ENCODE measurements at places on chromosomes 2 and 18.

GRCh38 chr2:239165206-239165831 is 235.5 kb downstream of the HDAC4 start:
- no peak for DNase-seq

DNA sequence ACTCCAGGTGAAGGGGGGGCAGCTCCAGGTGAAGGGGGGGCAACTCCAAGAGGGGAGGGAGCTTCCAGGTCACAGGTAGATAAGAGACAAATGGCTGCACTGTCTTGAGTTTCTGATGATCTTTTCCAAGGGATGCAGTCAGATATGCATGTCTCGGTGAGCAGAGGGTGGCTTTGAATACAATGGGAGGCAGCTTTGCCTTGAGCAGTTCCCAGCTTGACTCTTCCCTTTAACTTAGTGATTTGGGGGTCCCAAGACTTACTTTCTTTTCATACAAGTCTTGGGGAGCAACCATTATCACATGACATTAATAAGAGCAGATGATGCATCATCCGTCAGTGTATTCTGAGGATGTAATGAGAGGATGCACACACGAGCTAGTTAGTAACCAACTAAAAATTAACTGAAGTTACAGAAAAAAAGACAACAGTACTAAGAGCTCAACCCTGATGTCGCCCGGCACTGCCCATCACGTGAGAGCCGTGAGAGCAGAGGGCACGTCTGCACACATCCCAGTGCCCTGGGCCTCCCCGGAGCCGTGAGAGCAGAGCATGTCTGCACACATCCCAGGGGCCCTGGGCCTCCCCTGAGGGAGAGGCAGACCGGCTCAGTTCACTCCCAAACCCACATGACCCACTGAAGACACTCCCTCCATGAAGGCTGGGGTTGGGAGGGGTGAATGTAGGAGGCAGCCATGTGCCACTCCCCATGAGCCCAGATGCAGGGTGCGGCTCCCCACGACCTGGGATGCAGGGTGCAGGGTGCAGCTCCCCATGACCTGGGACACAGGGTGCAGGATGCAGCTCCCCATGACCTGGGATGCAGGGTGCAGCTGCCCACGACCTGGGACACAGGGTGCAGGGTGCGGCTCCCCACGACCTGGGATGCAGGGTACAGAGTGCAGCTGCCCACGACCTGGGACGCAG is 39.4 kb downstream of the PXDN start:
- DNase-seq, result no peak

DNA sequence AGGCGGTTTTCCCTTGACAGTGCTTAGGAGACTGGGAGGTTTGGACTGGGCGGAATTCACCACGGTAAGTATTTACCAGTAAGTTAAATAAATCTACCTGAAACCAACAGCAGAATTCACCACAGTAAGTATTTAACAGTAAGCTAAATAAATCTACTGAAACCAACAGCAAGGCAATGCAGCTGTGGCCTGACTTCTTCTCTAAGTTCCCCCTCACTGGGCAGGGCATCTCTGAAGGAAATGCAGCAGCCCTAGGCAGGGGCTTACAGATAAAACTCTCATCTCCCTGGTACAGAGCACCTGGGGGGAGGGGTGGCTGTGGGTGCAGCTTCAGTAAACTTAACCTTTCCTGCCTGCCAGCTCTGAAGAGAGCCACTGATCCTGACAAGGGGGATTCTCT is 432.5 kb upstream of the LRRTM1 start:
- no peak for DNase-seq

DNA sequence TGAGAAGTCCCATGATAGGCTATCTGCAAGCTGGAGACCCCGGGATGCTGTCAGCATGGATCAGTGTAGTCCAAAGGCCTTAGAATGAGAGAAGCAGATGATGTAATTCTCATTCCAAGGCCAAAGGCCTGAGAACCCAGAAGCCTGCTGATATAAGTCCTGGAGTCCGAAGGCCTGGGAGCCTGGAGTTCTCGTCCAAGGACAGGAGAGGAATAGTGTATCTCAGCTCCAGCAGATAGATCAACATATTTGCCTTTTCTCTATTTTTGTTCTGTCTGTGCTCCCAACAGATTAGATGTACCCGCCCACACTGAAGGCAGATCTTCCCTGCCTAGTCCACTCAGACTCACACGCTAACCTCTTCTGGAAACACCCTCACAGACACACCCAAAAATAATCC is 454.9 kb upstream of the CHAC2 start:
- no peak for DNase-seq

GRCh38 chr2:85183479-85183878 is 50.3 kb downstream of the TCF7L1 start:
- peak; percentile 81 for DNase-seq

- peak; percentile 66 for DNase-seq
Measured at GRCh38 chr2:98412751-98413458, 31.8 kb upstream of the INPP4A start.

DNA sequence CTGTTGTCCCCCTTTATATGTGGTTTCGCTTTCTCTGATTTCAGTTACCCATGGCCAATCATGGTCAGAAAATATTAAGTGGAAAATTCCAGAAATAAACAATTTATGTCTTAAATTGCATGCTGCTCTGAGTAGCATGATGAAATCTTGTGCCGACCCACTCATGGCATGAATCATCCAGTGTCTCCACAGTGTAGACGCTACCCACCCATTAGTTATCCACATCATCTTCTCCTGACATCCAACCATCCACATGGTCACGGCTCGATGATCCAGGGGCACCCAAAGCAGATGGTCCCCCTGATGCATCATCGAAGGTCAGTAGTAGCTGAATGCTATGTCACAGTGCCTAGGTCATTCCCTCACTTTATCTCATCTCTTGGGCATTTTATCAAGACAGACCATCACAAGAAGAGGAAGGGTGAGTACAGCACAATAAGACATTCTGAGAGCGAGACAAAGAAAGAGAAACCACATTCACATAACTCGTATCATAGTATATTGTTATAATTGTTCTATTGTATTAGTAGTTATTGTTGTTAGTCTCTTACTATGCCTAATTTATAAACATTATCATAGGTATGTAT is 44.1 kb upstream of the ACKR3 start:
- DNase-seq, result no peak

DNA sequence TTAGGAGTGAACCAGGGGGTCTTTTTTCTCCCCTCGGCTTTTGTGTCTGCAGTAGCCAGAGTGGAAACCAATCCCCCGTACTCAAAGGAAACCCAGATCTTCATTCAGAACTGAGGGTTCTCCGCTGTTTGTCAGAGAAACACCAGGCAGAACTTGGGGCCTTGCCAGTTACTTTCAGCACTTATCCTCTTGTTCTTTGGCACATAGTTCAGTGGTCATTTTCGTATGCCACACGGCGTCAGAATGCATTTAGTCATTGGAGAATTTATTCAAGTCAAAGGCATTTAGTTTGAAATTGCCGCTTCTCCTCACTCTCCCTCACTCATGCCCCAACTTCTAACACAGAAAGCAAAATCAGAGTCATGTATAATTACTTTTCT is 102.9 kb downstream of the CABLES1 start:
- DNase-seq, result peak; percentile 74

GRCh38 chr2:239601201-239601851 is 200.5 kb upstream of the HDAC4 start:
- DNase-seq, result no peak

- peak; percentile 95 for DNase-seq
Measured at GRCh38 chr2:181203412-181203811, 223.0 kb downstream of the UBE2E3 start.

GRCh38 chr2:211026109-211026508 is 469.7 kb downstream of the CPS1 start:
- DNase-seq, result no peak

- DNase-seq, result peak; percentile 82
Measured at GRCh38 chr2:220001751-220002150, 374.3 kb downstream of the SLC4A3 start.

DNA sequence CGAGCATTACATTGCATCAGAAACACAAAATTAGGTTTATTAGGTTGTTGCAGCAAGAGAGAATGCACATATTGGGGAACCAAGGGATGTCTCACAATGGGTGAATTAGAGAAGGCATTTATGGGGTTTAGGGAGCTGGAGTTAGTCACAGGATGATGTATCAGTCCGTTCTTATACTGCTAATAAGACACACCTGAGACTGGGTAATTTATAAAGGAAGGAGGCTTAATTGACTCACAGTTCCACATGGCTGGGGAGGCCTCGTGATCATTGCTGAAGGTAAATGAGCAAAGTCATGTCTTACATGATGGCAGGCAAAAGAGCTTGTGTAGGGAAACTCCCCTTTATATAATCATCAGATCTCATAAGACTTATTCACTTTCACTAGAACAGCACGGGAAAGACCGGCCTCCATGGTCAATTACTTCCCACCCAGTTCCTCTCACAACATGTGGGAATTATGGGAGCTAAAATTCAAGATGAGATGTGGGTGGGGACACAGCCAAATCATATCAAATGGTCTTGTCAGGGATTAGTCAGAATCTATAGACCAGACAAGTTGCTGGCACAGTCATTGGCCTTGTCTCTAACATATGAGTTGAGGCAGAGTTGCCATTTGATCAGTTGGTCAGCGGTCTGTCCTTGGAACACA is 61.9 kb upstream of the RBMS1 start:
- DNase-seq, result no peak

DNA sequence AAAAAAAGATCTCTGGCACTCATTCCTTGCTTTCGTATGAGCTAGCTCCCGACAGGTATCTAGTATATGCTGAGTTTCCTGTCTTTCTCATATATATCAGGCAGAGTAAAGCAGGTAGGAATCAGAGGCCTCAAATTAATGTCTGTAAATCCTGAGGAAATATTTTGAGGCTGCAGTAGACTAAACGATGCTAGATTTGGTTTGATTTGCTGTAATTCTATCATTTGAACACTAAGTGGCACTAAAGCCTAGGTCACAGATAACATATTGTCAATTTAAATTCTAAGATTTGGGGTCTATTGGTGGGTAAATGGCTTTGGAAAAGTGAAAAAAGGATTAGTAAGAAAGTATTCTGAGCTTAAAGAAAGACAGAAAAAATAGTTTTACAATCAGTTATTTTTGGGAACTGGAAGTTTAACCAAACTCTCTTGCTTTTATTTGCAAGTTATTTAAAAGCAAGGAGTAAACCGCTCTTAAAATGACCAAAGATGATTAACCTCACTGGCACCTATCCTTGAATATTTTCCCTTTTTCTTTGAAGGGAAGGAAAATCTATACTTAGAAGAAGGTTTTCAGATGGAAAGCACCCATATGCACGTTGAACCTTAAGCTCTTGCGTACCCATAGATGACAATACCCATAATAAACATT is 37.6 kb upstream of the SLC4A10 start:
- peak; percentile 25 for DNase-seq

- no peak for DNase-seq
Measured at GRCh38 chr2:184504252-184504651, 94.1 kb upstream of the ZNF804A start.

DNA sequence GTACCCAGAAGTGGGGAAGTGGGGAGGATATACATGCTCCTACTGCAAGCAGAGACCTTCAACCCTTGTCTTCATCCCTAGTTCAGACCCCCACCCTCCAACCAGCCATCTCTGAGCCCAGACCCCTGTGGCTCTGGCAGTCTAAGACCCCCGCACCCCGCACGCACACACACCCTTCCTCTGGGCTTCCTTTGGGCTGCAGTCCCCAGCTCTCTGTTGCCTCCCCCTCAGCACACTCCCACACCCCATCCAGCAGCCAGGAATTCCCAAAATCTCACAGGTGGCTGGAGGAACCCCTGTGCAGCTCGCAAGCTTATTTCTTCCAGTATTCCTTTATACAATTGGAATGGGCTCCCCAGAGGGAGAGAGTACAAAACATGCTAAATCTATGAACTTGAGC is 13.9 kb upstream of the GYPC start:
- DNase-seq, result no peak

DNA sequence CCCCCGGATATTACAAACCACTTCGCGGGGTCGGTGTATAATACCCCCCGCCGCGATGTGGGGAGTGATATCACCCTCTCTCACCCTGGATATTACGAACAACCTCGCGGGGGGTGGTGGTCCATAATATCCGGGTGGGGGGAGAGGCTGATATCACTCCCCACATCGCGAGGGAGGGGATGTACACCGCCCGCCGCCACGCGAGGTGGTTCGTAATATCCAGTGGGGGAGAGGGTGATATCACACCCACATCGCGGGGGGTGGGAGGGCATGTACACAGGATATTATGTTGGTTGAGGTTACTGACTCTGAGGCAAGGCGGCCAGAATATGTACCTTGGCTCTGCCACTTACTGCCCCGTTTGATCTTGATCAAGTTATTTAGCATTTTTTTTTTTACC is 14.8 kb upstream of the CWC22 start:
- DNase-seq, result no peak

DNA sequence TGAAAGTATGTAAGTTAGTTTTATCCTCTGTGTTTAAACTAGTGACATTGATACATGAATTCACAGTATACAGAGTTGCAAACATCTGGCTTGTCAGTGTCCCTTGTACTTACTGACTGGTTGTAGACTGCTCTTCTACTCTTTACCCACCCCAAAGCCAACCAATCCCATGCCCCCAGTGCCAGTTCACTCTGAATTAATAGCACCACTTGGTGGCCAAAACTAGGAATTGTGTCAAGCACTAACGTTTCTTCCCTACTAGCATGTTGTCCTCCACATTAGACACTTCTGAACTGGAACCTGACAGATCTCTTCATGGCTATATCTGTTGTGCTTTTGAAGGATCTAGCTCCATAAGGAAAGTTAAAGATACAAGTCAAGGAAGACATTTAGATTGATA is 27.2 kb upstream of the OTX1 start:
- peak; percentile 56 for DNase-seq

DNA sequence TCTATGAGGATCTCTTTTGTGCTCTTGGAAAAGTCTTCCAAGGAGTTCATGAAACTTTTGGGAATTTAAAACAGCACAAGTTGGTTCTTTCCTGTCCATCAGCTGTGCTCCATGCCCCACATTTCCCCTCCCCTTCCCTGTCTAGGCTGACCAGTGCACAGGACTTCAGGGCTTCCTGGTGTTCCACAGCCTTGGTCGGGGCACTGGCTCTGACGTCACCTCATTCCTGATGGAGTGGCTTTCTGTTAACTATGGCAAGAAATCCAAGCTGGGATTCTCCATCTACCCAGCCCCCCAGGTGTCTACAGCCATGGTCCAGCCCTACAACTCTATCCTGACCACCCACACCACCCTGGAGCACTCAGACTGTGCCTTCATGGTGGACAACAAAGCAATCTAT is 8.1 kb upstream of the DNAJB2 start:
- DNase-seq, result no peak

DNA sequence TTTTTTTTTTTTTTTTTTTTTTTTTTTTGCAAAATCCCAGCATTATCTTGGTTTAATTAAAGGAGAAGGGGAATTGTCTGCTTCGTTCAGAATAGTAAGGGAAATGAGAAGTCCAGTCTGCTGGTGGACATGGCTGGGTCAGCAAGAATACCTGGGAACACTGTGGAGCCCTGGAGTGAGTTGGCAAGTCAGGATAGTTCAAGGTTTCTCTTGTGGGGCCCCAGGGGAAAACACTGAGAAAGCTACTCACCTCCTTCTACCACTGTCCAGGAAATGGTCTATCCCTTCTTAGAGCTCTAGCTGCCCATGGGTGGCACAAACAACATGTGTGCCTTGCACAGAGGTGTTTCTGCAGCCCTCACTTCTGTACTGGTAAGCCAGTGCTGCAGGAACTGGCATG is 169.1 kb upstream of the SIX2 start:
- no peak for DNase-seq

Data from EH (cell line).